IPS DF 6.9 (cell line): ENCODE measurements at places on chromosomes 11 and 22.

GRCh38 chr11:44831605-44832394 is 105.0 kb downstream of the TSPAN18 start:
- H3K27me3 ChIP-seq: no peaks in the 10 kb centered on the region
- H3K27ac ChIP-seq: no peak overlapping the region
- no peak overlapping the region for H3K4me3 ChIP-seq
- no peak for DNase-seq
- no peaks in the 10 kb centered on the region for H3K36me3 ChIP-seq

DNA sequence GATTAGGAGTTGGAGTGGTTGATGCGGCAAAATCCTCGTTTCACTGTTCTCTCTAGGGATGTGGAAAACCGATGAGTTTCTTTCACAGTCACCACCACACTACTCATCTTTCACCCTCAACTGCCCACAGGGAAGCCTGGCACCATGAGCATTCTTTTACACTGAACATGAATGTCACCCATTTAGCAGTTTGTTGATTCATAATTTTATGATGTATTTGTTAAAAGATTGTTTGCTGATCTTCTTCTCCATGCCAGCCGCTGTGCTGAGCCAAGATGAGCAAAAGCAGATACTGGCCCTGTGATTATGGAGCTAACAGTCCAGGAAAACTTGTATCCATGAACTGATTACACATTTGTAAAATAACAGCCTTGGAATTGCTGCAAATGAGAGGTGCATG is 3.9 kb upstream of the SCGB1D2 start:
- no peaks in the 10 kb centered on the region for H3K27me3 ChIP-seq
- H3K36me3 ChIP-seq: no peaks in the 10 kb centered on the region
- no peaks in the 10 kb centered on the region; the same call in 1 of the 2 replicates for H3K4me1 ChIP-seq
- no peak overlapping the region for H3K27ac ChIP-seq
- DNase-seq: no peak
- no peak overlapping the region for H3K4me3 ChIP-seq

GRCh38 chr11:33775832-33776470 is 1.6 kb upstream of the FBXO3 start:
- peaks cover 6% of the 10 kb centered on the region for H3K4me1 ChIP-seq
- no peaks in the 10 kb centered on the region for H3K36me3 ChIP-seq
- peaks cover 3% of the 10 kb centered on the region; the same call in 1 of the 2 replicates for H3K27me3 ChIP-seq
- no peak for DNase-seq

GRCh38 chr22:22810471-22810870 is 77.1 kb upstream of the IGLL5 start:
- H3K27ac ChIP-seq: no peak overlapping the region
- H3K36me3 ChIP-seq: no peaks in the 10 kb centered on the region
- H3K27me3 ChIP-seq: peaks cover 4% of the 10 kb centered on the region
- H3K4me1 ChIP-seq: no peaks in the 10 kb centered on the region; the same call in 1 of the 2 replicates
- H3K4me3 ChIP-seq: no peak overlapping the region

GRCh38 chr11:83162377-83162776 is 5.4 kb downstream of the PCF11 start:
- no peak overlapping the region for H3K4me3 ChIP-seq
- no peaks in the 10 kb centered on the region for H3K27me3 ChIP-seq
- H3K27ac ChIP-seq: no peak overlapping the region
- DNase-seq: no peak

DNA sequence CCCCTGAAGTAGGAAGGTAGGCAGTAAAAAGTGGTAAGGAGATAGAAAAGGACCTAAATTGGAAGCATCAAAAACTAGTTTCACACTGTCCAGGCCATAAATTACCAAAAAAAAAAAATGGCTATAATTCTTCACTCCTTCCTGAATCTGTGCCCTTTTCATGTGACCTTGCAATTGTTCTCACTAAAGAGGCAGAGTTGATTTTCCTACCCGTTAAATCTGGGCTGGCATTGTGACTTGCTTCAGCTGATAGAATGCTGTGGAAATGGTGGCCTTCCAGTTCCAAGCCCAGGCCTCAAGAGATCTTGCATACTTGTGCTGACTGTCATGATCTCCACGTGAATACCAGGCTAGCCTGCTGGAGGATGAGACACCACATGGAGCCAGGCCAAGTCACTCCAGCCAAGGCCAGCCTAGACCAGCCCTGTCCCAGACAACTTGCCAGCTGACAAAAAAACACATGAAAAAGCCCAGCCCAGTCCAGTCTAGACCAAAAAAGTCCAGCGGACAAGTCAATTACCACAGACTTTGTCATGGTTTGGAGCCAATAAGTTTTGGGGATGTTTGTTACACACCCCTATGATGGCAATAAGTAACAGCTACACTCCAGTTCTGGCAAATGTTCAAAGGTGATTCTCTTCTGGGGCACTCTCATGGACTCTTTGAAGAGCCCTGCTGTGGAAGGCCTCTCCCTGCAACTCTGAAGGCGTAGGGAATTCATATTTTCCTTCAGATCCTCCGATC is 51.4 kb upstream of the NUP50 start:
- H3K4me3 ChIP-seq: no peak overlapping the region
- H3K27me3 ChIP-seq: no peaks in the 10 kb centered on the region
- no peaks in the 10 kb centered on the region for H3K4me1 ChIP-seq
- H3K27ac ChIP-seq: no peak overlapping the region
- H3K36me3 ChIP-seq: no peaks in the 10 kb centered on the region

- H3K4me1 ChIP-seq: no peaks in the 10 kb centered on the region
- no peak overlapping the region for H3K27ac ChIP-seq
- no peak for DNase-seq
- no peaks in the 10 kb centered on the region for H3K27me3 ChIP-seq
- H3K4me3 ChIP-seq: no peak overlapping the region
- no peaks in the 10 kb centered on the region; the same call in 1 of the 2 replicates for H3K36me3 ChIP-seq
These were observed 19.0 kb downstream of the TRIM5 start for GRCh38 chr11:5665746-5666401.

DNA sequence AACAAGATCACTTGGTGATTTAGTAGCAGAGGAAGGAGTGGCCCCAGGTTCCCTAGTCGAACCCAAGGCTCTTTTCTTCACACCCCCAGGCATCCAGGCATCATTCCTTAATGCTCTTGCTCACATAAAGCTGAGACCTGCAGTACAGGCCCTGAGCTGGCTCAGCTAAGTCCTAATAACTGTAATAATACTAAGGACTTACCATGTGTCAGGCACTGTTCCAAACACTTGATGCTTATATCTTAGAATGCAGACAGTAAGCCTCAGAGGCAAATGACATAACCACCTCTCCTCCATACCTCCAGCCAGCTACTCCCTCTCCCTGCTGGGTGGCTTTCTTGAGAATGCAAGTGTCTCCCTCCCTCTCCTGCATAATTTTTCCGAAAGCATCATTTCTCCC is 33.2 kb downstream of the ANKK1 start:
- DNase-seq: no peak
- no peaks in the 10 kb centered on the region; the same call in 1 of the 2 replicates for H3K4me1 ChIP-seq
- H3K27me3 ChIP-seq: no peaks in the 10 kb centered on the region
- no peaks in the 10 kb centered on the region for H3K36me3 ChIP-seq
- H3K4me3 ChIP-seq: no peak overlapping the region
- H3K27ac ChIP-seq: no peak overlapping the region

GRCh38 chr11:109421981-109422869 is at the start of gene C11orf87:
TSS of gene C11orf87 (plus strand) at chr11:109422190. CDS start at chr11:109423634, 1,444 bp downstream.
- peaks cover 1% of the 10 kb centered on the region; the same call in 1 of the 2 replicates for H3K4me1 ChIP-seq
- no peak for DNase-seq
- no peak within 1 kb of the TSS for H3K27ac ChIP-seq

GRCh38 chr11:46457021-46457420 is 65.4 kb upstream of the CHRM4 start:
- DNase-seq: no peak
- H3K4me3 ChIP-seq: no peak overlapping the region
- H3K36me3 ChIP-seq: no peaks in the 10 kb centered on the region
- H3K27ac ChIP-seq: no peak overlapping the region

GRCh38 chr22:42910221-42910942 is 53.3 kb upstream of the ARFGAP3 start:
- H3K36me3 ChIP-seq: peaks cover 2% of the 10 kb centered on the region
- no peak overlapping the region for H3K27ac ChIP-seq
- no peak for DNase-seq
- H3K4me3 ChIP-seq: no peak overlapping the region
- H3K4me1 ChIP-seq: peaks cover 7% of the 10 kb centered on the region

- DNase-seq: no peak
- peaks cover 2% of the 10 kb centered on the region for H3K4me1 ChIP-seq
- no peaks in the 10 kb centered on the region for H3K27me3 ChIP-seq
- no peak overlapping the region for H3K27ac ChIP-seq
- H3K36me3 ChIP-seq: no peaks in the 10 kb centered on the region
These were observed 78.3 kb upstream of the AKIP1 start for GRCh38 chr11:8832571-8833260.

DNA sequence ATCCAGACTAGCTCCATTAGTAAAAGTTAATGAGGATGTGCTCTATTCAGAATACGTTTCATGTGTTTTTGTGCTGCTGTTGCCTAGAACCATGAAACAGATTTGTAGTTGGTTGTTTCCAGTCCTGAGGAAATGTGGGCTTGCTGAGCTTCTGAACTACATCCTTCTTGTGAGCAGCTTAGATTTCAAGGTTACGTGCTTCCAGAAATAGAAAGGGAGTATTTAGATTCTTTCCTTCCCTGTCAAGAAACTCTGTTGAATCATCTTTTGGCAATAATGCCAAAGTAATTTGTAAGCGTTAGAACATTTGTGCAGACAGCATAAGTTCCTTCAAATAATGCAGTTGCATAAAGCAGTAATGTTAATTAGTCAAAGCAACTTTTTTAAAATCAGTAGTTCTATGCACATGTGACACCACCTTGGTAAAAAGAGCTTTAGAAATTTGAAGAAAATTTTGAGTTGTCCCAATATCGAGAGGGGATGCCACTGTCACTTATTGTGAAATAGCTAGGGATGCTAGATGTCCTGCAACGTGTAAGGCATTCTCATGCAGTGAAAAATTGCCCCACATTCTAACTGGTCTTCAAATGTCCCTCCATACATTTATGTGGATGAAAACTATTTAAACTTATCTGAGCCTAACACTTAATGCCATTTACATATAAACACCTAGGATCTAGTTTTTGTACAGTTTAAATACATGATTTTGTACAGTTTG is 169.6 kb downstream of the ETS1 start:
- no peaks in the 10 kb centered on the region for H3K27me3 ChIP-seq
- no peak overlapping the region for H3K4me3 ChIP-seq
- no peak overlapping the region for H3K27ac ChIP-seq
- DNase-seq: no peak
- no peaks in the 10 kb centered on the region for H3K4me1 ChIP-seq

- no peaks in the 10 kb centered on the region for H3K27me3 ChIP-seq
- peaks cover 2% of the 10 kb centered on the region; the same call in 1 of the 2 replicates for H3K36me3 ChIP-seq
- H3K27ac ChIP-seq: no peak overlapping the region
These were observed 772 bp downstream of the C22orf15 start for GRCh38 chr22:23763579-23763945.

DNA sequence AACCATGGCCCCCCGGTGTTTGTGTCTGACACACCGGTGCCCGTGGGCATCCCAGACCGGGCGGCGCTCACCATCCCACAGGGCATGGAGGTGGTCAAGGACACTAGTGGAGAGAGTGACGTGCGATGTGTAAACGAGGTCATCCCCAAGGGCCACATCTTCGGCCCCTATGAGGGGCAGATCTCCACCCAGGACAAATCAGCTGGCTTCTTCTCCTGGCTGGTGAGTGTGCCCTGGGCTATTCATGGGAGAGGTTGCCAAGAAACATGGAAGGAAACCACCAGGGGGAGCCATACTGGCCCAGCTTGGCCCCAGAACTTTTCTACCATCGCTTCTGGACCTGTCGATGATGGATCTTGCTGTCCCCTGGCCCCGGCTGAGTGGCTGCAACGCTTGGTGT is 36.5 kb downstream of the PRDM11 start:
- DNase-seq: no peak
- H3K4me1 ChIP-seq: peaks cover 6% of the 10 kb centered on the region
- no peaks in the 10 kb centered on the region for H3K36me3 ChIP-seq
- H3K27ac ChIP-seq: no peak overlapping the region
- H3K27me3 ChIP-seq: no peaks in the 10 kb centered on the region

DNA sequence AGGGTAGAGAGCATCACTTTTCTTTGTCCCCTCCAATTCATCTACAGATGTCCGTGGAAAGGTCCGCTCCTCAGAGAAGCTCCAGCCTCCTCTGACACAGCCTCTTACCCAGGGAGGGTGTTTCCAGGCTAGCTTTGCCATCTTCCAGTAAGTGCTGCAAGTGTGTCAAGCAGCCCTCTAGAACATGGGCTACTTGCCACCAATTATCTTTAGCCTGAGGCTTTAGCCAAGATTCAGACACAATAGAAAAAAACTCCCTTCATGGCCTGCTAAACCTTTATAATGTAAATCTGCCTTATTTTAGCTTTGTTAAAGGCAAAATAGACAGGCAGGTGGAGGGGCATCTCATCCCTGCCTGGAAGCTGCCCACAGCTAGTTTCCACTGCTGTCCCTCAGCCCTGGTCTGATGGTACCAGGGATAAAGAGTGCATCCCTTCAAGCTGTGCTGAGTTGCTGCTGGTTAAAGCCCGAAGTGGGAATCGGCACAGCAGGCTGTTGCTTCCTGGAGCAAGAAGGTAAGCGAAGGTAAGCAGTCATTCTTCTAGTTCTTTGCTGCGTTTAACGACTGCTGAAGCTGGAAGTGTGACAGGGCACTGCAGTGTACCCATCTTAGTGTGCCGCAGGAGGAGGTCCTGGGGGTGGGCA is 190.1 kb upstream of the E2F8 start:
- no peak overlapping the region for H3K4me3 ChIP-seq
- no peak for DNase-seq
- H3K4me1 ChIP-seq: no peaks in the 10 kb centered on the region
- H3K36me3 ChIP-seq: no peaks in the 10 kb centered on the region
